WERI-Rb-1 (cell line): ENCODE measurements at places on chromosomes 4 and X.

DNA sequence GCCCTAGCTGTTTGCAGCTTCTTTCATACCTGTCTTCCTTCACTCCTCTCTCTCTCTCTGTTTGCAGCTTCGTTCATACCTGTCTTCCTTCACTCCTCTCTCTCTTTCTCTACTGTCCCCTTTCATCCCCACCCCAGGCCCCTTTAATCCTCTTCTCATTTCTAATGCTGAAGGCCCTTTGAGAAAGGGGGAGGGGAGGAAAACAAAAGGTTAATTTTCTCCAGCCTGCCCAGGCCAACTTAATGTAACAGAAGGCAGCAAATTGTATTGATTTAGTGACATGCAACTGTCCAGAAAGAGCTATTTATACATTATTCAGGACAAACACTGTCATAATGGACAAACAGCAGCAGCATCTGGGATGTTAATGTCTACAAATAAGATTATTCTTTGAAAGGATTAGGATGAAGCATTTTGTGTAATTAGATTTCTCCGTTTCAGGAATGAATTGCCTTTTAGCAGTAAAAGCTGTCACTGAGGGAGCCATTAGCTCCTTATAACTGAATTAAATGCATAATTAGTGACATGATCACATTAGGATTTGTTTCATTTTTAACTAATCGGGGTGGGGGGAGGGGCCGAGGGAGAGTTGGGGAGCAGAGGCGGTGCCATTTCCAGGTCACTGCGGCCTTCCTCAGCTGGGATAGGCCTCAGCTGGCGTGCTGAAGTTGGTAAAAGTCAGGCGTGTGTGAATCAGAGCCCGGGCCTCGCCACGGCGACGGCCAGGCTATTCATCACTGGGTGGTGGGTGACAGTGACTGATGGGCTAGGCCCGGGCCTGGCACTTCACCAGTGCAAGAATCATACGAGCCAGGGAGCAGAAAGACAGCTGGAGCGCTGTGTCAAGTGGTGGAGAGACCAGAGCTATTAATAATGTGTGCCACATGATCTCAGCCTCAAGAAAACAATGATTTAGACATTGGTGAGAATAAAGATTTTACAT lies 174.5 kb downstream of the NKX6-1 start:
- peak; percentile 38 for DNase-seq

- DNase-seq = no peak
Observed at GRCh38 chrX:10393899-10394298, 226.5 kb downstream of the MID1 start.

GRCh38 chr4:13483768-13484121 lies 395 bp downstream of the RAB28 start:
- DNase-seq = no peak

DNA sequence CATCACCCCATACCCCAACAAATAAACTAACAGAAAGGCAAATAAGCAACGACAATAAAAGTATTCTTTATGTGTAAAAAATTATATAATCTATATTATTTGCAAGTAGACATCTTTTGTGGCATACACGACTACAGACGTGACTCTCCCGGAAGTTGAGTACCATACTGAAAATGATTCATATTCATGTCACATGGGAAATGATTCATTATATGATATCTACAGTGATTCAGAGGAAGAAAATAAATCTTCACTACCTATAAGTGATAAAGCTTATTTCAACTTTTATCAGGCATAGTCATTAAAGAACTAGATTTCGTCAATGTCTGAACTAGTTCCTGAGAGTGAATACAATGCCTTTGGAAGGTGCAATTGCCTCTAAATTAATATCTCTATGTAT lies 4.6 kb upstream of the ANTXR2 start:
- no peak for DNase-seq

- no peak for DNase-seq
Observed at GRCh38 chr4:183550345-183551093, 45.7 kb downstream of the ING2 start.

DNA sequence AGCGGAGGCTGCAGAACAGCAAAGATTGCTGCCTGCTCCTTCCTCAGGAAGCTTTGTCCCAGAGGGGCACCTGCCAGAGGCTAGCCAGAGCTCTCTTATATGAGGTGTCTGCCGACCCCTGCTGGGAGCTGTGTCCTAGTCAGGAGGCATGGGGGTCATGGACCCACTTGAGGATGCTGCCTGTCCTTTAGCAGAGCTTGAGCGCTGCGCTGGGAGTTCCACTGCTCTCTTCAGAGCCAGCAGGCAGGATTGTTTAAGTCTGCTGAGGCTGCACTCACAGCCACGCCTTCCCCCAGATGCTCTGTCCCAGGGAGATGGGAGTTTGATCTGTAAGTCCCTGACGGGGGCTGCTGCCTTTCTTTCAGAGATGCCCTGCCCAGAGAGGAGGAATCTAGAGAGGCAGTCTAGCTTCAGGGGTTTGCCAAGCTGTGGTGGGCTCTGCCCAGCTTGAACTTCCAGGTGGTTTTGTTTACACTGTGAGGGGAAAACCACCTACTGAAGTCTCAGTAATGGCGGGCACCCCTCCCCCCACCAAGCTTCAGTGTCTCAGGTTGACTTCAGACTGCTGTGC lies 10.9 kb downstream of the DCK start:
- peak; percentile 15 for DNase-seq

DNA sequence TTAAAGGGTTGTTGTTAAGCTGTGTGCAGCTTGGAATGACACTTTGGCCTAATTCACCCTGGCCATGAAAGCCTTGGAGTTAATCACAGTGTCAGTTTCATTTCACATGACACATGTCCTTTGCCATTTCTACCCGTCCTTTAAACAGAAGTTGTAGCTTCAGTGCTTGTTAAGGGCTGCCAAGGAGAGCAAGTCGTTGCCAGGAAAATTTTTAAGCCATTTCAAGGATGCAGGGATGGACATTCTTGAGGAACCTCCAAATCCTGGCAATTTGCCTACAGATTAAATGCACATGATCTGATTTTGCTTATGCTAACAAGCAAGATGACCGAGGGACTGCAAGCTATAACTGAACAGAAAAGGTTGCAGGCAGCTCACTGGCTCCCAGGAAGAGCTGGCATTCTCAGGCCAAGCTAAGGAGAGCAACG lies 40.5 kb downstream of the SETD7 start:
- DNase-seq = no peak

DNA sequence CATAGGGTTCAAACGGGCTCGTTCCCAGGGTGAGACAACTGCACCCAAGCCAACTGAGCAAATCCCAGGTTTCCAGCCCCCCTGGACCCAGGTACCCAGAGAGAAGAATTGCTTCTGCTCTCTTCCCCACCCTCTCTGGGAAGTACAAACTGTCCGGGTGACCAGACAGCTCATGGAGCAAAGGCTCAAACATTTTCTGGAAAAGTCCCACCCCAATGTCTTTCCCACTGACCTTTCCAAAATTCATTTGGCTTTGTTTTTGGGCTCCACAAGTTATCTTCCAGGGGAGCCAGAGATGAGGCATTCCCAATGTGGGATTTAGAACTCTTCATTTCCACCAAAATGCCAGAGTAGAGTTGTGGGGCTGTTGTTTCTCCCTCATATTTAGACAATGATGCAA lies 80.2 kb upstream of the PLAC1 start:
- no peak for DNase-seq

DNA sequence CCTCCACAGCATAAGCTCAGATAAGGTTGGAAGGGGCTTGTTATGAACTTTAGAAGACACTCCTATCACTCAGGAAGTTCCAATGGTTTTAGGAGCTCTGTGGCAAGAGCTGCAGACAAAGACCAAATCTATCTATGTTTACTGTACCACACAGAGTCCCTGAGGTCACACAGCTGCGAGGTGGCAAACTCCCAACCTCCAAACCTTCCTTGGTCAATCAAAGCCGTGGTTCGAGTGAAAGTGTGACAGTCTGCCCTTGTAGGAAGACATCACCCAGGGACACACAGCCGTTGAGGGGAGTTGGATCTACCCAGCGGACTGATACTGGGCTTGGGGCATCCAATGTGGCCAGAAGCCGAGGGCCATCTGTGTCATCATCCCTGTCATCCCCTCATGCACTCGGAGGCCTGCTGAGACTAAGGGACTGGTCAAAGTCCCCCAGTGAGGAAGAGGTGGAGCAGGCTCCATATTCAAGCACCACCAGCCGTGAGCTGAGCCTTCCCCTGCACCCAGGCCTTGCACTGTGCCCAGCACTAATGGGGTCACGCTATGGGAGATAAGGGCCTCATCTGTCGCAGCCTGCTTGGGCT lies 26.8 kb downstream of the MAN2B2 start:
- DNase-seq = no peak

DNA sequence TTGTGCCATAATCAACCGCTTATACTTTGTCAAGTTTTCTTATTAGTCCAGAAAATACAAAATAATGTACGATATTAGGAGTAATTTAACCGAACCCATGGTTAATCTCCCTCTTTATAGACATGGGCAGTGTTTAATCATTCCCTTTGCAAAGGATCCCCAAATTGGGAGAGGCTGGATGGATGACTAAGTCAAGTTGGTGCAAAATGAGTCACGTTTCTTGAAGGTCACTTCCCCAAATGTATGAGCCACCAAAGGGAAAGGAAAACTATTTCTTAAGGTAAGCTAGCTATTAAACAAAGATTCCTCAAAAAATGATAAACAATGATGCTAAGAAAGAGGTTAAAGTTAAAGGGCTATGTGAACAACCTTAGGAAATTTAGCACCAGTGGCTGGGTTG lies 17.5 kb downstream of the MAML3 start:
- DNase-seq = no peak

DNA sequence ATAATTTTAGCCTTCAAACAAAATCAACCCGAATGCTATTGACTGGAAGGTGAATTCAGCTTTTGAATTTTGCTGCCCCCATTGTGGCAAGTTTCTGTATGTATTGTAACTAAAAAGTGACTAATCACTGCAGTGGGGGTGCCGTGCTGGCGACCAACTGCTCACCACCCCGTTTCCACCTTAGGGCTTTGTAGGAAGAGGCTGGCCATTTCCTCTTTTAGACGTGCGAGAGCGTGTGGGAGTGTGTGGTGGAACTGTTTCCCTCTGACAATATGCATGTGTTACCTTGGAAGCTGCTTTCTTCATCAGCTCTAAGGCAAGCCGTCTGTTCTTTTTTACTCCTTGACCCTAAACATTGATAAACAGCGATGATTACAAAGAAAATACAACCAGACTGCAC lies 78.8 kb downstream of the SEL1L3 start:
- no peak for DNase-seq

GRCh38 chr4:71009086-71009485 lies 15.6 kb downstream of the DCK start:
- DNase-seq = no peak

- no peak for DNase-seq
Observed at GRCh38 chrX:104411800-104412199, 154.2 kb upstream of the IL1RAPL2 start.

GRCh38 chrX:32370456-32371205 lies 840.7 kb downstream of the DMD start:
- DNase-seq = no peak

GRCh38 chrX:41607264-41607832 lies 81.4 kb upstream of the GPR34 start:
- no peak for DNase-seq

- no peak for DNase-seq
Observed at GRCh38 chrX:44890247-44890646, 17.3 kb downstream of the KDM6A start.

DNA sequence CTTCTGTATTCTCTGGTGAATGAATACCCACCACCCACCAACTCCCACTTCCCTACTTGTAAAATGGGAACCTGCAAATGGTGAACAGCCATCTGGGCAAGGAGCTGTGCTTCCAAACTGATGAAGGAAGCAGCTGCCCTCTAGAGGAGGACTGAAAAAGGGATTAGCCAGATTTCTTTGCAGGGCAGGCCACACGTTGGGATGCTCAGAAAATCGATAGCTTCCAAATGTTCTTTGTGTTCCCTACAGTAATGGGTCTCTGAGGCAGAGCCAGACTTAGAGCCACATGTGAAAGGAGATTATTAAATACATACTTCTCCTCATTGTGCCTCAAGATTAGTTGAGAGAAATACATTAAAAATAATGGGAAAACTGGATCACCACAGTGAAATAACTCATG lies 39.3 kb upstream of the LPAR4 start:
- peak; percentile 11 for DNase-seq

GRCh38 chr4:6471307-6472007 lies 957 bp downstream of the PPP2R2C start:
- DNase-seq = peak; percentile 35

DNA sequence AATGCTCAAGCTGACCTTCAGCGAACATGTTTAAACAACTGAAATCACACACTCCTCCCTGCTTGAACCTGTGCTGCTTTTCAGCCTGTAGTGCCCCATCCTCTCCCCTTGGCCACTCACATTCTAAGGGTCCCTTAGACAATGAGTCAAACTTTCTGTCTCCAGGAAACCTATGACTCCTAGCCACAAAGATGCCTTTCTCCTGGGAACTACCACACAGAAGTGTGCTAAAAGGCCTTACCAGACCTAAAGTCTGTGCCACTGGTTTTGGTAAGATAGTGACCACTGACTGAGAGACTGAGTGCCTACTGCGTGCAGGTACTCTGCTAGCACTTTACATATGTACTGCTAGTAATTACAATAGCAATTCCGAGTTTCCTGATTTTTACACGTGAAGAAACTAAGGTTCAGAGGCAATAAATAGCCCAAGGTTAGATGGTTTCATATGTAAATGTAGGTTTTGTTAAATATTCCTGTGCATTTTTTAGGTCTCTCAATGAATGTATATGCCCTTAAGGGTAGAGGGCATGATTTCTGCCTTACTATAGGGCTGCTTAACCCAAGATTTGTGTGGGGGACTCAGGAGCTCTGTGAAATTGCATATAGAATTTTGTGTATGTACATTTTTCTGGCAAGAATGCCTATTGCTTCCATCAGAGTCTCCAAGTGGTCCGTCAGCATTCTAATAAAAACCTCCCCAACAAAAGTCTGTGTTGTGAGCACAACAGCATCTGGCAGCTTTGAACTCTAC lies 71.1 kb downstream of the NSG1 start:
- DNase-seq = no peak

DNA sequence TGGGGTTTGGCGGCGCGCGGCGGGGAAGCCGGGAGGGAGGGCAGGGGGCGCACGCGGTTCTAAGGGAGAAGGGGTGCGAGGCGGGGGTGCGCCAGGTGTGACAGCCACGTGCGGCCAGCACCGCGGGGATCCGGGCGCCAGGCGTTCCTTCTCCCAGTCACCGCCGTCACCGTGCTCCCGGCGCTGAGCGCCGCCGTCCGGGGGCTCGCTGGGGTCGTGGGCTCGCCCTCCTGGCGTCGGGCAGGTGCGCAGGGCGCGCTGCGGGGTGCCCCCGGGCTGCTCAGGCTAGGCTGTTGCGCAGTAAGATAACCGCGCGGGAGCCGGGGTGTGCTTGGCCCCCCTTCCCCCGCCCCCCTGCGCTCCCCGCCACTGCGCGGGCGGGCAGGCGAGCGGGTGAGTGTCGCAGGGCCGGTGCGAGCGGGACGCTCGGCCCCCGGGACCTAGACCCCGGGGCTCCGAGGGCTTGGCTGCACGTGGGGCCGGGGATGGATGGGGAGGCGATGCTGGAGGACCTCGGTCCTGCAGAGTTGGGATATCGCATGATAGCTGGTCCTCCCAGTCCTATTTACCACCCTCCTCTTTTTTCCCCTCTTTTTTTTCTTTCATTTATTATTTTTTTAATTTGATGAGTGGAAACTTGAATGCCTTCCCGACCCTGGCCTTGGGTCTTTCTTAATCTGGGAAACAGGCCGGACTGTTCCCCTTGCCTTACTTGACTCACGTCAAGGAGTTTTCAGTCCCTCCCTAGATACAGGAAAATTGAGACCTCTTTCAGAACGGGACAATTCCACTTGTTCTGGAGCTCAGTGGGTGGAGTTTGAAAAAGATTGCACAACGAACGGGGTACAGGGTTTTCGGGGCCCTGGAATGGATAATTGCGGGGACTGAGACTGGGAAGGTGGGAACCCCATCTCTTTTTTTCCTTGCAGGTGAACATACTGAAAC lies 797 bp downstream of the TXLNG start:
- DNase-seq = peak; percentile 37

GRCh38 chrX:108347800-108348199 lies 90.4 kb downstream of the COL4A6 start:
- no peak for DNase-seq
